Amniotic epithelial cell (primary cell): ENCODE measurements at places on chromosomes 5 and 9.

- DNase-seq = no peak
Measured at GRCh38 chr9:17894501-17895160, 315.8 kb downstream of the SH3GL2 start.

GRCh38 chr5:105840800-105841199 lies 1829.9 kb downstream of the EFNA5 start:
- peak; percentile 15 for DNase-seq

DNA sequence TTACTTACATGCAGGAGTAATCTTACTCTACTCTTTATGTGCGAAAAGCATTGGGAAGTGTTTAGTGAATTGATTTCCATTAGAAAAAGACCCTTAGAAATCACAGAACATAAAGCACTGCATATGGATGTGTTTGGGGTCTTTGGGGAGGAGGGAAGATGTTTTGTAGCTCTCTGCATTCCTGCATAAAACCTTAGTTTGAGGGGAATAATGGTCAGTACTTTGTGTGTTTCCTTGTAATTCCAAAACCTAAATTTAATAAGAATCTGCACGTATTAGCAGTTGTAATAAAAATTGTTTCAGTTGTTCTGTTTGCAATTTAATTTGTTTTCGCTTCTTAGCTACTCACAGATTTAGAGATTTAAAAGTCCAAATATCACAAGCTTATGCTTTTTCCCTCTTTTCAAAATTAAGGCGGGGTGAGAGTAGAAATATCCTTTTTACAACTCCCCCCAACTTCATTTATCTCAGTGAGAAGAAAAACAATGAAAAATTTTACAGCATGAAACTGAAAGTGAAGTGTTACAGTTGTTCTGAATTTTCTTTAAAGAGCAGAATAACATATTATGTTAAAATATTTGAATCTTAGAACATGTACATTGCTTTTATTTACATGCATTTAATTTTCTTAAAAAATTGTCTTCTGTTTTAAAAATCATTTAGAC lies 143.8 kb downstream of the SMARCA2 start:
- DNase-seq = no peak

- peak; percentile 77 for DNase-seq
Measured at GRCh38 chr5:143153332-143154119, 250.0 kb downstream of the NR3C1 start.

DNA sequence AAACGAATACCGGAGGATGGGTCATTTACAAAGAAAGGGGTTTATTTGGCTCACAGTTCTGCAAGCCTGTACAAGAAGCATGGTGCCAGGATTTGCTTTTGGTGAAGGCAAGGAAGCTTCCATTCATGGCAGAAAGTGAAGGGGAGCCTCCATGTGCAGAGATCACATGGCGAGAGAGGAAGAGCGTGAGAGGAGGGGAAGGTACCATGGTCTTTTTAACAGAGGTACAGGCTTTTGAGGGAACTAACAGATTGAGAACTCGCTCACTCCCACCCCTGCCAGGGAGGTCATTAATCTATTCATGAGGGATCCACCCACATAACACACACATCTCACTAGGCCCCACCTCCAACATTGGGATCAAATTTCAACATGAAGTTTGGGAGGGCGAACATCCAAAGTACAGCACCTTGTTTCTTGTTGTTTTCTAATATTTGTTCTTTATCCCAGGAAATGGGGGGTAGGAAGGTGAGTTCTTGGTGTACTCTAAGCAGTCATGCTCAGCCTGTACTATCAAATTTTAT lies 18.5 kb downstream of the TMC1 start:
- no peak for DNase-seq

DNA sequence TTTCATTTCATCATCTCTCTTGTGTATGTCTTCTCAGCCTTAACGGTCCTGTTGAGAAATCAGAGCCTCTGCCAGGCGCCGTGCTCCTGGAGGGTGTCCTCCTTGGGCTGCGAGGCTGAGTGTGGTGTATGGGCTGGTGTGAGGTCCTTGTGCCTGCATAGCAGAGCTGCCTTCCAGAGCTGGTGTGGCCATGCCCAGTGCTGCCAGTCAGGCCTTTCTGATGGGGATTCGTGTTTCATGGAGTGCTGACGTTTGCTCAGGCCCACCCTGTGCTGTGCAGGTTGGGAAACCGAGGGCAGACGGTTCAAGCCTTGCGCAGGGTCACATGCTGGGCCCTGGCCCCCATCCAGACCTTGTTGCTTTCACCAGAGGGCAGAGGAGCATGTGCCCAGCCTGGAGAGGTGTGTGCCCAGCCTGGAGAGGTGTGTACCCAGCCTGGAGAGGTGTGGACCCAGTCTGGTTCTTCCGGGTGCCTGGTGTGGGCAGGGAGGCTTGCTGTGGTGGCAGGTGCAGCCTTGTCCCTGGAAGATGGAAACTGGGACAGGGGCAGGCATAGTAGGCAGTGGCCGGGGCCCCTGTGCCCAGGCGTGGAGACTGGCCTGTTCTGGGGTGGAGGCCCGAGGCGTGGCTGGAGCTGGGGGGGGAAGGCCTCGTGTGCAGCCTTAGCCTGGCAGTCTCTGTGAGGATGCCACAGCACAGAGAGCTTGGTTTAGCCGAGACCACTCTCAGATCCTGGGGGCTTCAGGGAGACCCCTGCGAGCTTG lies 84.0 kb downstream of the RXRA start:
- peak; percentile 55 for DNase-seq

DNA sequence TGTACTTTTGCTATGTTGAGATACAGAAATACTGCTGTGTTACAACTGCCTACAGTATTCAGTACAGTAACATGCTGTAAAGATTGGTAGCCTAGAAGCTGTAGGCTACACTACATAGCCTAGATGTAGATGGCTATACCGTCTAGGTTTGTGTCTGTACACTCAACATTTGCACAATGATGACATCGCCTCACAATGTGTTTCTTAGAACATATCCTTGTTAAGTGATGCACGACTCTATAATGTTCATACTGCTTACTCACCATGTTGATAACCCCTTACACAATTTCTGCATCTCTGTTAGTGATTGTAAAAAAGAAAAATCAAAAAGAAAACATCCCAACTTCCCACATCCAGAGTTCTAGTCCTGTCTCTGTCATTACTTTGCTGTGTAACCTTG lies 450.0 kb downstream of the CCDC171 start:
- peak; percentile 74 for DNase-seq
